ENCODE measurements at places on chromosomes 11 and 22. TPM values are rescaled to one million over a fixed set of nuclear protein-coding genes. Genes with fewer than 3 reads are reported as not detected.

FUT4 gene
- total RNA-seq, result 8.0 TPM

CD3D gene
- not detected for total RNA-seq

OVCH2 gene
- not detected for total RNA-seq

MPZL3 gene
- total RNA-seq, result 5.8 TPM

RAB36 gene
- total RNA-seq, result 12.2 TPM

TSSK2 gene
- total RNA-seq, result not detected

IL17REL gene
- total RNA-seq, result 0.40 TPM

MS4A6A gene
- 36.4 TPM for total RNA-seq

RCOR2 gene
- 3.0 TPM for total RNA-seq

STK33 gene
- 31.1 TPM for total RNA-seq

CECR2 gene
- 5.1 TPM for total RNA-seq
